ENCODE measurements at places on chromosomes 3 and 15.
A peak's percentile ranks its signal among the peaks of the same experiment; 100 is the strongest.

- DNase-seq = no peak
These were observed 87.8 kb upstream of the MDFIC2 start for GRCh38 chr3:70400194-70400593.

DNA sequence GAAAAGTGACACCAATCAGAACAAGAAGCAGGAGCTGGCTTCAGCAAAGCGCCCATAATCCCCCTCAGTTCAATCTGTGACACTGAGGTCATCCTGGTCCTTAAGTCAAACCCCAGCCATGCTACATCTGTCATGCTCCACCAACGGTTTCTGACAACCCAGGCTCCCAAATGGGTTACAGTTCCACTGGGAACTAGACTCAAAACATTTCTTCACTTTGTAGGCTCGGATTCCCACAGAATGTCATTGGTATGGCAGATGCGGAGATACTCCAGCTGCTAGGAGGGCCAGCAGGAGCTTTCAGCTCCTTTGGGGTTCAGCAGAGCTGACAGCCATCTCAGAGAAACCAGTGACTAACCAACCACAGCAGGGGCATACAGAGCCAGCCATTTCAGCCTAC is 48.9 kb downstream of the SUMF1 start:
- no peak for DNase-seq

- DNase-seq = no peak
These were observed 190.6 kb downstream of the OSBPL10 start for GRCh38 chr3:31790193-31791089.

DNA sequence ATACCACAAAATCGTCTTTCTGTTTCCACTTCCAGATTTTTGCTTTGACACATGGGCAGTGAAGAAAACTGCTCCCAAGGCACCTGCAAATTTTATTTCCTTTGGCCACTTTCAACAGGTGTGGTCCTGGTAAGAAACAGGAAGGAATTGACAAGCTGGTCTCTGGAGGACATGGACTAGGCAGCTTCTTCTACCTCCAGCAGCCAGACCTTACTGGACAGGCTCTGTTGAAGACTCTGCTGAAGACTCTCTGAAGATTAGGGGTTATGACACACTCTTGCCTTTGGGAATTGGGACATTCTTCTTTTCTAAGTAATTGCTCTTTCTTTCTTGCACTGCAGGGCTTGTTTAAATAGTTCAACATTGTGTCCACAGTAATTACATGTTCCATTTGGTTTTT is 147.7 kb upstream of the DCBLD2 start:
- no peak for DNase-seq

GRCh38 chr3:143825513-143825912 is 22.8 kb downstream of the SLC9A9 start:
- no peak for DNase-seq

- no peak for DNase-seq
These were observed 119.2 kb upstream of the CTNNB1 start for GRCh38 chr3:41080141-41080540.

DNA sequence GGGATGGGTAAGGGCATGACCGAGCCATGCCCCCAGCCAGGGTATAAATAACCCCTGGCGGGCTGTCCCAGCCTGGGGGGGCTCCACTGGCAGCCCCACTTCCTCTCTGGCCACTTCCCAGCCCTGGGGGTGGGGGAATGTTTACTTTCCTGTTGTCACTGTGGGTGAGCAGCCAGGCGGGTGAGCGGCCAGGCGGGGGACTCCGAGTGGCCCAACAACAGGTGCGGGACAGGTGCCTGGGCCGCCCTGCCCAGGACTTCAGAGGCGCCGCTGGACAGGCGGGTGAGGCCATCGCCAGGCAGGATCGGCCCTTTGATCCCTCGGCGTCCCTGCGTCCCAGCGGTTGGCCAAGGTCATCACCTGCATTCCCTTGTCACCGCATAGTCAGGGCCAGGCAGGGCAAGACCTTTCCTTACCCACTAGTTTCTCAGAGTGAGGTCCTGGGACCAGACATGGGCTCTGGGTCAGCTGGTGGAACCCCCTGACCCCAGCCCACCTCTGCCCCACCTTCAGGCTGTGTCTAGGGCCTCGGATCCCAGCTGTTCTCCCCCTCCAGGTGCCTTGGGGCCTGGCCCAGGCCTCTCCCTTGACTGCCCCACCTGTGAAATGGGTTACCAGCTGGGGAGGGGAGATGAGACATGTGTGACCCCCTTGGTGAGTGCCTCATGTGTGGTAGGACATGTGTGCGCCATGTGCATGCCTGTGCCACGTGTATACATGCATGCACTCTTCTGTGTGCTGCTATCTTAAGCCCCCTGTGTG is 16.6 kb downstream of the SEMA3F start:
- no peak for DNase-seq

DNA sequence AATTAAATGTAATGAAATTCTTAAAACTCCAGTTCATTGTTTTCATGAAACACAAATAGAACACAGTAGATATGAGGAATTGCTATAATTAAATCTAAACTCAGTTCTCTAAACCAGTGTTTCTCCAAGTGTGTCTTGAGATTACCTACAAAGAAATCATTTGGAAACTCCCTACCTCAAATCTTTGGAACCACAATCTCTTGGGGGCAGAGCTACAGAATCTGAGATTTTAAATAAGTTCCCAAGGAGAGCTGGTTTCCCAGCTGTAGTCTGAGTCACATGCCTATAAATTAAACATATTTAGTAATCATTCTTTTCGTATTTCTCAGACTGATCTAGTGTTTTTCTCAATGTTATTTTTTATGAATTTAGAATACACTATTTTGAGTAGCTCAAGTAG is 17.0 kb upstream of the ACTC1 start:
- DNase-seq = no peak

DNA sequence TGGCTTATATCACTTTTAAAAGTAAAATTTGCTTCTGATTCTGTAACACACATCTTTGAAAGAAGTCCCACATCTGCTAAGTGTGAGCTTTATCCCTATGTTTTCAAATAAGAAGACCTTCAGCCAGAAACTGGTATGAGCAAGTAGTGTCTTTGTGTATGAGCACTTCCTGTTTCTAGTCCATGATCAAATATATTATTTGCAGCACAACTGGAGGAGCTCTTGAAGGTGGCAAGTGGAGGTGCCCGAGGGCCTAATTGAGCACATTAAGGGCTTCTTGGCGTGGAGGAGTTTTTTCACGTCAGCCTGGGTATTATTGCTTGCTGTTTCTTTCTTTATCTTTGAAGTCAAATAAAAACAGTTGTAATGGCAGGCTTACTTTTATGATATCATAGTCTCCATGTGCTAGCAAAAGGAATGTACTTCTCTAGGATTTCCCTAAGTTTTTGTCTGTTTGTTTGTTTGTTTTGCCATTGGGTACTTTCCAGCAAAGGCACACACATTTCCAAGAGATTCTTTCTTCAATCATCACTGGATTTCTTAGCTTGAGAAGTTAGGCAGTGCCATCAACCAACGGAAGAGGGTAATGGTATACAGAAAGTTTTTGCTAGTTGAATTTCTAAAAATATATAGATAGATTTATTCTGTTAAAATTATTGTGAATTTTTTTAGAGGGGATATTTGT is 68.1 kb downstream of the MEIS2 start:
- no peak for DNase-seq

DNA sequence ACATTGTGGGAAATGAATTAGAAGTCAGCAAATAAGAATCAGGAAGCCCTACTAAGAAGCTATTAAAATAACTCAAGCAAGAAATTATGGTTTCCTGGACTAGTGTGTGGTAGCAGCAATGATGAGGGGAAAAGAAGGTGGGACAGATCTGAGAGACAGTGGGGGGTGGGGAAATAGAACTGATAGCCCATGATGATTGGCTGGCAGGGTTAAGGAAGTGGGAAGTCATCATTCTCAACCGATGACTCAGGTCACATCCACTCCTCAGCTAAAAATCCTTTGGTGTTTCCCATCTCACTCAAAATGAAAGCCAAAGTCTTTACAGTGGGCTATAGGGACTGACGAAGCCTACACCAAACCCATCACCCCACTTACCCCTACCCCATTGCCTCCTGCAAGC is 153.9 kb upstream of the ARHGEF26 start:
- no peak for DNase-seq

DNA sequence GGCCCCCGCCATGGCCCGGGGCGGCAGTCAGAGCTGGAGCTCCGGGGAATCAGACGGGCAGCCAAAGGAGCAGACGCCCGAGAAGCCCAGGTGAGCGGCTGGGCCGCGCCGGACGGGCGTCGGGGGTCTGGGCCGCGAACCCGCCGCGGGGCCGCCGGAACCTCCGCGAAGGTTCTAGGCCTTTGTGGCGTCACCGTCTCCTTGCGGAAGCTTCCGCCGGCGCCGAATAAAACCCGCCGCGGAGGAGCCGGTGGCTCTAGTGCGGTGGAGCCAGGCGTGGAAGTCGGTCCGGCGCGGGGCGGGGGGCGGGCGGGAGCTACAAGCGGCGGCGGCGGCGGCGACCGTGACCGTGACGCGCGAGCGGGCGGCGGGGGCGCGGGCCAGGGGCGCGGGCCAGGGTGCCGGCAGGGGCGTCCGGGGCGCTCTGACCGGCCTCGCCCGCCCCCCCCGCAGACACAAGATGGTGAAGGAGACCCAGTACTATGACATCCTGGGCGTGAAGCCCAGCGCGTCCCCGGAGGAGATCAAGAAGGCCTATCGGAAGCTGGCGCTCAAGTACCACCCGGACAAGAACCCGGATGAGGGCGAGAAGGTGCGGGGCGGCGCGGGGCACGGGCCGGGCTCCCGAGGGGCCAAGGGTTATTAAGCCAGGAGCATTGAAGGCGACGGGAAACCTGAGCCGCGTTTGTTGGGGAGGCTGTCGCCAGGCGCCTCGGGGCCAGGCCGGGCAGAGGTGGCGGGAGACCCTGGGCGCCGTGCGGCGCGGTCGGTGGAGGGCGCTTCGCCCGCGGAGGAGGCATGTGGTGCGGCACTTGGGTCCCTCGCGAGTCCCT is at the start of gene DNAJA4:
Gene DNAJA4 (plus strand): TSS at position 259 of the 833 bp plus-strand sequence. CDS start 202 bp downstream, at position 461.
- peak; percentile 8 for DNase-seq

DNA sequence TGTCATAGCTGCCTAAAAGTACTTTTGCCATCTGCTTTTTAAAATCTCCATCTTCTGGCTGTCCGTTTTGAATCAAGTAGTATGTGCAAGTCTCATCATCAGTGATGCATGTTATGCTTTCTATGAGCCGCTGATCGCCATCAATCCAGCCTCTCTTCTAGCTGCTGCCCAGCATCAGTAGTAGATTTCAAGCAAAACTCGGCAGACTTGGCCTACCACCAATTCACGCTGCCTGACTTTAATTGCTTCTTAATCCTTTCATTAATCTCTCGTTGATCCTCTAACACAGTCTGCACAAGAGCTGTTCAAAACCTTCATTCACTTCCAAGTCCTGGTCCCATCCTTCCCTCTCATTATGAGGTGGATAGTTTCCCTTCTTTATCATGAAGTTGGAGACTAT is 104.9 kb downstream of the NSUN3 start:
- no peak for DNase-seq

- no peak for DNase-seq
These were observed 6.6 kb downstream of the POLR2H start for GRCh38 chr3:184368116-184368515.

GRCh38 chr15:82936966-82937711 is 15.4 kb downstream of the HOMER2 start:
- no peak for DNase-seq

DNA sequence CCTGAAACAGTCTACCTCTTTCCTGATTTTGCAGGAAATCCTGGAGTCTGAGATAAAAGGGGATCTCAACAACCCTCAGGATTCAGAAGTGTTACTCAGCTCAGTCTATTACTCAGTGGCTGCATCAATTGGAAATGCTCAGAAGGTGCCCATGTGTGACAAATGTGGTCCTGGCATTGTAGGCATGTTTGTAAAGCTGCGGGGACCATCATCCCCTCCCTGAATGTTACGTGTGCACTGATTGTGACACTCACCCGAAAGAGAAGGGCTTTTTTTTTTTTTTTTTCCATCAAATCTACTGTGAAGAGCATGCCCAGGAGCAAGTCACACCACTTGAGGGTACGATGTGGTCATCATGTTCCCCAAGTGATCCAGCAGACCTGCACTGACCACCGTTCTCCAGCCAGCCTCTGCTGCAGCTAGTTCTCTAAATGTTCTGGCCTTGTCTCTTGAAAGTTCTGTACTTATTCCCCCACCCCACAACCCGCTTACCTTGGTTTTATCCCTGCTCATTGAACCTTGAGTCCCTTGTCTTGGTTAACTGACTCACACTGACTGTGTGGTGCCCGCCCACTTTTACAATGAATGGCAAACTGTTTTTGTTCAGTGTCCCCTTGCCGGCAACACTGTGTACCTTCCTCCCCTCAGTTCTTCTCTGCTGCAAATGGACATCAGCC is 19.8 kb downstream of the ST3GAL6 start:
- no peak for DNase-seq

- no peak for DNase-seq
These were observed 23.6 kb upstream of the TSPAN3 start for GRCh38 chr15:77094397-77095030.

DNA sequence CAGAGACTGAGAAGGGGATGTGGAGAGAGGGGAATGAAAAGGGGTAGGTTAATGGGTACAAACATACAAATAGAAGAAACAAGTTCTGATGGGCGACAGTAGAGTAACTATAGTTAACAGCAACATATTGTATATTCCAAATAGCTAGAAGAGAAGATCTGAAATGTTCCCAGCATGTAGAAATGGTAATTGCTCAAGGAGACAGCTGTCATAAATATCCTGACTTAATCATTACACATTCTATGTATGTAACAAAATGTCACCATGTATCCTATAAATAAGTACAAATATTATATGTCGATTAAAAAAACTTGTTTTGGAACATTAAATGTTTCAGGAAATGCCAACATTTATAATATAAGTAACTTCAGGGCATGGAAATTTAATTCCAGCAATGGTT is 23.3 kb downstream of the FMN1 start:
- DNase-seq = no peak

Measured in stimulated activated CD8-positive, alpha-beta memory T cell treated with anti-CD3 and anti-CD28 coated beads, Interleukin-7, amount 100 ng/mL, for 4 hours (primary cell).